ENCODE measurements at places on chromosomes 3 and 15.
A peak's percentile ranks its signal among the peaks of the same experiment; 100 is the strongest.

GRCh38 chr3:141380987-141381386 is 12.7 kb downstream of the ZBTB38 start:
- no peak for DNase-seq

DNA sequence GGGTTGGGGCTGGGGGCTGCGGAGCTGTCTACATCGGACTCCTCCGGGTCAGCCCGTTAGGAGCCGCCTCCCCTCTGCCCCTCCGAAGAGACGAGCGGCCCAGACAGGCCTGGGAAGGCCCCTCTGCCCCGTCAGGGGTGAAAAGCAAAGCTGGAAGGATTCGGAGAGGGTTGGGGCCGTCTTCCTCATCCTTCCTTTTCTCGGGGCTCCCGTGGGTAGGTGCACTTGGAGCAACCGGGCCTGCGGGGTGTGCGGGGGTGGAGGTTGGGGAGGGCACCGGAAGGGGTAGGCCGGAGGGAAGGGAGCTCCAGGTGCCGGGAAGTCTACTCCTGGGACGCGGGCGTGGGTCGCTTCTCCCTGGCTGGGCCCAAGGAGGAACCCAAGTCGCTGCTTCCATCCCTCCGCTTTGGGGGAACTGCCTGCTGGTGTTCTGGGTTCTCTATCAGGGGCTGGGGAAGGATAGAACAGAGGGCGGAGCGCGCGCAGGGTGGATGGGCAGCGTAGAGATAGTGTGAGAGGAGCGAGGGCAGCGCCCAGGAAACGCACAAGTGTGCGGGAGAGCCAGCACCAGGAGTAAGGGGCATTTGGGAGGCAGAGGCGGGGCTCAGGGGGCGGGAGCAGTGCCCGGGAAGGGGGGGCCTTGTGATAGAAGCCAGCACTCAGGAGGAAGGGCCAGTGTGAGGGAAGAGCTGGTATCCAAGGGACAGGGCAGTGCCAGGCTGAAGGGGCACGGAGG is 590 bp downstream of the POLR2H start:
- DNase-seq = peak; percentile 78

GRCh38 chr3:46369675-46370132 is 1.0 kb upstream of the CCR5 start:
- no peak for DNase-seq

GRCh38 chr3:158381262-158381868 is 189.6 kb upstream of the MLF1 start:
- DNase-seq = no peak

DNA sequence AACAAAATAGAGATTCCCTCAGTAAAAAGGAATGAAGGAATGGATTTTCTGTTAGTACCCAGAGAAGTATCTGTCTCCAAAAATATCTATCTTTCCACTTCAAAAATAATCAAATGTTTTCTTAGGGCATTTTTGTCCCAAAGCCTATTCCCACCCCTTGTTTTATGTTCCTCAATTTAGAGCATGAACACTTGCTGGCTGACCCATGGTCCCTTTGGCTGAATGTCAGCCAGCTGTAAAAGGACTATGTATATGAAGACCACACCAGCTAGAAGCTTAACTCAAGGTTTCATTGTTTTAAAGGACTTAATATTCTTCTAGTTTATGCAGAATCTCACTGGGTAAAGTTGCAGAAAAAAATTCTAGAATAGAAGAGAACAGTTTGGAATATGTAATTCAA is 931.2 kb downstream of the MCTP2 start:
- peak; percentile 2 for DNase-seq

DNA sequence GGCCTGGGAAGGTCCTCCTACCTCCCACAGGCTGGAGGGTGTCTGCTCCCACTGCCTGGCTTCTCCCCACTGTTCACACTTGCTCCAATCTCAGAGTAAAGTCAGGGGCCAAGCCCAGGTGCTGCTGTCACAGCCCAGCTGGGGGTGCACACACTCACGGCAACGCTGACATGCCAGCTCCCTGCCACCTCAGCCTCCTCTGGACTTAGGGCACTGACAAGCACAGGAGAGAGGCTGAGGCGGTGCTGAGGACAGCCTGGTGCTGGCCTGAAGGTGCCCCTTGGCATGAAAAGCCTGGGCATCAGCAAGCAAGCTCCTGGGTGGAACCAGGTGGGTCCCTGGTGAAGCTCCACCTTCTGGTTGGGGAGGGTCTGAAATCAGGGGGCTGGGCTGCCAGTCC is 53.0 kb downstream of the LSAMP start:
- DNase-seq = no peak

DNA sequence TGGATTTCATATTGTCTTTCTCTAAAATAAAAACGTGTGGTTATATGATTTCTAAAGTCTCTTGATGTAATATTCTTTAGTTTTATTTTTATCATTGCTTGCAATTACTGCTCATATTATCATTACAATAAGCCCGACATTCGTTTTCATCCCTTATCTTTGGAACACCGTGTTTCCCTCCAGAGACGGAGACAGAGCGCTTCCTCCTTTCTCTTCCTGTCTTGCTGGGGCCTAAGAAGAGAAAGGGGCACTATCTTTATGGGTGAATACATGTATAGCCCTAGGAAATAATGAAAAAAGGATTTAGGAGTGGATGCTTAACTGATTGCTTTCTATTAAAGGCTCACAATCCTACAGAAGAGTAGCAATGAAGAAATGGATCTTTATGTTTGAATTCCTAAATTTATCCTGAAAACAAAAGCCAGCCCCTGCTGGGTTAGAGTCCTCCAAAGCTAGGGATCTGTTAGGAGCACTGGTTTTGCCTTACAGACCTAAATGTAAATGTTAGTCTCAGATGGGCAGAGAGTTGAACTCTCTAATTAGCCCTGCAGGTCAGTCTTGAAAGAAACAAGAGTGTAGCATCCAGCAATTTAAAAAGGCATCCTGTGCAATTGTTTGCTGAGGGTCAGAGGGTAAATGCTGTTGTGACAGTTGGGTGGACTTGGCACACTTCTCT is 145.1 kb downstream of the TP63 start:
- no peak for DNase-seq

DNA sequence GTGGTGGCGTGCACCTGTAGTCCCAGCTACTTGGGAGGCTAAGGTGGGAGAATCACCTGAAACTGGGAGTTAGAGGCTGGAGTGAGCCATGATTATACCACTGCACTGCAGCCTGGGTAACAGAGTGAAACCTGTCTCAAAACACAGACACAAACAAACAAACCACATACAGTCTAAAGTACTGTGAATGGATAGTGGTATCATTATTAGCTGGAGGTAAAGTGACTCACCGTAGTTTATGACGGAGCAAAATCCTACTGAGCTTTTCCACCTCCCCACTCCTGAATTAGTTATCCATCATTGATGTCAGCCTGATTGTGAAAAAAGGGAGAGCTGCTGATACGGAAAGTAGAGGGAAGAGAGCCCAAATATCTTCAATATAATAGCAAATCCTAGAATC is 3.2 kb upstream of the CNOT10 start:
- DNase-seq = peak; percentile 17

DNA sequence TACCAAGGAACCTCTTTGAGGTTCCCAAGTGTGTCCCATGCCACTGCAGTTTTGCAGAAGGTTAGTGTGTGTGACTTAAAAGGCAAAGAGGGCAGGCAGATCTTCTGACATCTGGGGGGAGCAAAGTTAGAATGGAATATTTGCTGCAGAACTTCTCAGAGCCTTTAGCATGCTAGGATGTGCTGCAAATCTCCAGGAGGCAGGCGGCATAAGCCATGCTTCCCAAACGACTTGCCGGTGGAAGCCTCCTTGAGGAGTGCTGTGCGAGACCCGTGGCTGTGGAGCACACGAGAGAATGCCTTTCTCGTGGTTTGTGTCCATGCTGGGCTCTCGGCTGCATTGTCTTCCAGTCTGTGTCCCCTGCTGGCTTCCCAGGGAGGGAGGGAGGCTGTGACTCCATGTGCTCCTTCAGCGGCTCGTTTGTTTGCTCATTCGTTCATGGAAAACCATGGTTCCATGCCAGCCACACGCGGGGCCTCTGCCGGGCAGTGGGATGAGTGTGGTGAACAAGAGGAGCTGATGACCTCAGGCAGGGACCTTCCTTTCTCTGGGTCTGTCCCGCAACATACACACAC is 13.8 kb downstream of the HDAC11 start:
- DNase-seq = no peak

DNA sequence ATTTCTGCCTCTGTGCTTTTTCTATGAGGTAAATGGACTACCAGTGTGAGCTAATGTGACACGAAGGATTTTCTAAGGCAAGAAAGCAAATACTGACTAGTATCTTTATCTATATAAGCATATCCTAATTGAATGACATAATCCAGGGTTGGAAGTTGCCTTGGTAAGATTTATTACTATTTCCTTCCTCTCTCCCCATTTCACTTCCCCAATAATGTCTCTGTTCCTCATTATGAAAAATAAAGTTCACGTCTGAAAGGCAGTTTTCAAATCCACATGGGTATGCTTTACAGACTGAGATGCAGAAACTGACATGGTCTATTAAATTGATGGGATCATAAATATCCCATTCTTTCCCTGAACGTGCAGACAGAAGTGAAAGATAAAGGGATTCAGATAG is 86.0 kb downstream of the DTWD1 start:
- no peak for DNase-seq

- peak; percentile 60 for DNase-seq
Measured at GRCh38 chr3:140023616-140024530, 88.9 kb downstream of the CLSTN2 start.

GRCh38 chr3:37627951-37628620 is 233.6 kb upstream of the CTDSPL start:
- no peak for DNase-seq

DNA sequence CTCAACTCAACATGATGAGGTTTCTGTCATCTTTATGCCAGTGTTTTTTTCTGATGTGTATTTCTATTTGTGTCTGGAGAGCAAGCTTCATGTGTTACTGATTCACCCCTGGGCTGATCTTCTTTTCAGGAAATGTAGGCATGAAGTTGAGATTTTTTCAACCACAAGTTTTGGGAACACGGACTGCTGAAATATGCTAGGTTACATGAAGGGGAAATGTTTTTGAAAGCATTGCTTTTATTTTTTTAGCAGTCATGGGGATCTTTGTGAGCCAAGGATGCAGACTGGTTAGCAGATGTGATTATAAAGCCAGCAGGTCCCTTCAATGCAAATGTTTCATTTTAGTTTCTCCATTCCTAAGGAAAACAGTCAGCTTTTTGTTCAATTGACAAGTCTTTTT is 219.3 kb upstream of the COL8A1 start:
- peak; percentile 14 for DNase-seq

DNA sequence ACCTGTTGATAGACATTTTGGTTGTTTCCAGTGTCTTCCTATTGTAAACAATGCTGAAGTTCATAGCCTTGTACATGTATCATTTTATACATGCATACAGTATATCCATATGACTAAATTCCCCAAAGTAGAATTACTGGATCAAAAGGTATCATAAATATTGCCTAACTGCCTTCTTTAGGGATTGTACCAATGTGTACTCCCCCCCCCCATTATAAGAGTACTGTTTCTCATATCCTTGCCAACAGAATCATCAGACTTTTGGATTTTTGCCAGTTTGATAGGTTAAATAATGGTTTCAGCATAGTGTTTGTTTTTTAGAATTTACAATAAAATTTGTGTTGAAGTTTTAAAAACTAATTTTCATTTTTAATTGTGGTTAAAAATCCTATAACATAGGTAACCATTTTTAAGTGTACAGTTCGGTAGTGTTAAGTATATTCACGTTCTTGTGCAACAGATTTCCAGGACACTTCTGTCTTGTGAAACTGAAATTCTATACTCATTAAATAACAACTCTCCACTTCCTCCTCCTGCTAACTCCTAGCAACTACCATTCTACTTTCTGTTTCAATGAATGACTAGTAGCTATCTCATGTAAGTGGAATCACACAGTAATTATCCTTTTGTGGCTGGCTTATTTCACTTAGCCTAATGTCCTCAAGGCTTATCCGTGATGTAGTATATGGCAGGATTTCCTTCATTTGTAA is 30.8 kb upstream of the MAP3K13 start:
- DNase-seq = no peak

GRCh38 chr3:171940151-171940649 is 97.1 kb downstream of the TMEM212 start:
- no peak for DNase-seq

GRCh38 chr15:72420576-72420975 is 22.5 kb downstream of the TMEM202 start:
- DNase-seq = no peak

GRCh38 chr3:195900436-195901355 is 7.7 kb downstream of the TNK2 start:
- peak; percentile 86 for DNase-seq

DNA sequence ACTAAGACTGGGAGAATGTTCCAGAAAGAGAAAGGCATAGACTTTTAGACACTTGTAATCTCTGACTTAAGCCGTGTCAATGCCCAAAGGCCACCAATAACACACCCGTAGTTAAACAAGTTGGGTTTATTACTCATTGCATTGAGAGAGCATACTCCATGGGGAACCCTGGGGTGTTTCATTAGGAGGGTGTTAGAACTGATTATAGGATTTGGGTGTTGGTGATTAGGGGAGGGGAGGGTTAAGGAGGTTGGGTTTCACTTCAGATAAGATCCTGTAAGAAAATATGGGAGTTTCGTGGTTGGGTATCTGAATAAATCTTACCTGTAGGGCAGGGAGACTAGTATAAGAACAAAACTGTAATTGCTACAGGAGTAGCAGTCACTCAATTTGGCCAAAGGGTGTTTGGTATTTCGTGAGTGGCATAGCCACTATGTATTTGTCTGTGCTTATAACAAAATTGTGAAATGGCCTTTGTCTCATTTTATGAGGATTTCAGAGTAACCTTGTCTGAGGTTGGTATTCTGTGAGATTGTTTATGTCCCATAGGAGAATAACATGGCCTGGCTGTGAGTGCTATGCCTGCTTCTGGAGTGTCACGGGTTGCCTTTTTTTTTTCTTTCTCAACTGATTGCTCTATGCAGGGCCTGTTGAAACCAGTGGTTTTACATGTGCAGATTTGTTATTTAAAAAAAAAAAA is 2.9 kb downstream of the HACD3 start:
- DNase-seq = no peak

GRCh38 chr15:63086271-63086670 is 35.4 kb upstream of the LACTB start:
- DNase-seq = no peak

- DNase-seq = no peak
Measured at GRCh38 chr15:90970274-90970673, 15.6 kb downstream of the RCCD1 start.

Data from astrocyte of the hippocampus (primary cell).